ENCODE measurements at places on chromosomes 1 and 21. TPM values are rescaled to one million over a fixed set of nuclear protein-coding genes. Genes with fewer than 3 reads are reported as not detected.

Gene LCE6A
- not detected for polyA plus RNA-seq

Gene IL20
- polyA plus RNA-seq, result not detected

DNA sequence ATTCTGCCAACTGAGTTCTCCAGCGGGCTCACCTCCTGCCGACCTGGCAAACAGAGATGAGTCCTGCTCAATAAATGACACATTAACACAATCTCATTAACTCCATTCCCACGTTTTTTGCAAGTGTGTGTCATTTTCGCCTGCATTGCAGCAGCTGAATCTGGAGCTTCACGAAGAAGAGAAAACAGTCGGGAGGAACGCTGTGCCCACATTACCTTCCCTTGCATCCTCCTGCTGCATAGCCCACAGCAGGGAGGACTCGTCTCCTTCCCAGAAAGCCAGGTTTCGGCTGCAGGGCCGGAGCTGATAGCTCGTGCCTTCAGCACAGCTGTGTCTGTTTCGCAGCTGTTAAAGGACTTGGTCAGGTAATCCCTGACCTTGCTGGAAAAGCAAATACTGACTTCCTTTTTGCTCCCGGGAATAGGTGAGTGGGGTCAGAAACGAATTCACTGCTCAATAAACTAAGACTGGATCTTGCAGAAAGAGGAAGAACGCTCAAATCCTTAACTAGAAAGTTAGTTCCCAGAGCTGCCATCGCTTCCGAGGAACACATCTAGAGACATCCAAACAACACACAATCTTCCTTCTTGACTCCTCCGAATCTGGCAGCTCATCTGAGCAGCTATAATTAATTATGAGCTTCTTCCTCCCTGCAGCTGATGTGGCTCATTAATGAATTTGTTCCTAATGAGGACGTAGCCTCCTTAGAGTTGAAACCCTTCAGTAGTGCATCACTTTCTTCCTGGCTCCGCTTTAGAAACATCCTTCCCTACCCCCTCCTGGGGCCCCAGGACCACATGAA is 33.0 kb downstream of the KANK4 start:
- DNase-seq, result no peak

DNA sequence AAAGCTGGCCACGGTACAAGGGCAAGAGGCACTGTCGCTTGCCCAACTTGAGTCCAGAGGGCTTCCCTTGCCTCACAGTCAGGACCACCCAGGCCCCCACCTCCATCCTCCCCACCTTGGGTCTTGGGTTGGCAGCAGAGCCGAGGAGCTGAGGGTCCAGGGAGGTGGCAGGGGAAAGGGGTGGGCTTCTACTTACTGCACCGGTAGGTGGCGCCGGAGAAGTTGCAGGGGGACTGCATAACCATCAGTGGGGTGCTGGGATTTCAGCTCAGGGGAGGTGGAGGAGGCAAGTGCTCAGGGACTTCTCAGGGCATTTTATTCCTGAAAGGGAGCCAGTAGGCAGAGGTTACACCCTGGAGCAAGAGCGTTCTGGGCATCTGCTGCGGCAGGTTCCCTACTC is 44.0 kb downstream of the TRIM62 start:
- peak; percentile 46 for DNase-seq

GRCh38 chr1:234871710-234872271 is 256.8 kb downstream of the TOMM20 start:
- no peak for DNase-seq

GRCh38 chr1:161066694-161067093 is 3.0 kb downstream of the ARHGAP30 start:
- DNase-seq, result no peak

GRCh38 chr1:168216171-168216570 is 9.6 kb upstream of the SFT2D2 start:
- DNase-seq, result no peak

Data from SK-N-SH (cell line).